ENCODE measurements at places on chromosomes 16 and 17.

DNA sequence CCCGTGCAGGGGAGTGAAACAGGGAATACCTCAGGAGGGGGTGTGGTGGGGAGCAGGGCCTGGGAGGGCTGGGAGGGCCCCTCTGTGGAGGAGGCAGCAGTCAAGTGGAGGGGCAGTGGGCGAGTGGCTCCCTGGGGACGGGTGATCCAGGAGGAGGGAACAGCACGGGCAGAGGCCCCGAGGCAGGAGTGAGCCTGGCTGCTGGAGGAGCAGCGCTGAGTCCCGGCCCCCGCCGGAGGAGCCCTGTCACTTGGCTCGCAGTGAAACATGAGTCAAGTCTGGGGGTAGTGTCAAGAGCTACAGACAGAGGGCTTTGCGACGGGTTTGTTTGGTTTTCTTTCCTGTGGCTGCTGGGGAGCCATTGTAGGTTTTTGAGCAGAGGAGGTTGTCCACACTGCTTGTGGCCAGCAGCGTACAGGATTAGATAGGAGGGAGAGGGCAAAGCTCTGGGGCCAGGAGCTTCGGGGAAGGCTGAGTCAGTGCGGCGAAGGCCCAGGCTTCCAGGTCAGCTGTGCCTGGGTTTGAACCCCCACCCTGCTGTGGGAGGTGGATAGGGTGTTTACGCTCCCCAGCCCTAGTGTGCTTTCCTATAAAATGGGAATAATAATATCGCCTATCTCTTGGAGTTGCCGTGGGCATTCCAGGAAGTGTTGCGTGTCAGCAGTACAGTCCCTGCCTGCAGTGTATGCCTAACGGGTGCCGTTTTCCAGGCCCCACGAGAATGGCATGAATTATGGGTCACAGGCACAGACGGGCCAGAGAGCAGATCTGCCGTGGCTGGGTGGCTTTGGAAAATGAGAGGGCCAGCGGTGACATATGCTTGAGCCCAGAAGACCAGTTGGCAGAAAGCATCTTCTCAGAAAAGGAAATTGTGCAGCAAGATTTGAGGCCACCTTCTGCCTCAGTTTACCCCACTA, 115.9 kb upstream of the CIBAR2 start:
- DNase-seq, result no peak

- DNase-seq, result no peak
Observed at GRCh38 chr17:12406623-12407215, 259.0 kb upstream of the MYOCD start.

DNA sequence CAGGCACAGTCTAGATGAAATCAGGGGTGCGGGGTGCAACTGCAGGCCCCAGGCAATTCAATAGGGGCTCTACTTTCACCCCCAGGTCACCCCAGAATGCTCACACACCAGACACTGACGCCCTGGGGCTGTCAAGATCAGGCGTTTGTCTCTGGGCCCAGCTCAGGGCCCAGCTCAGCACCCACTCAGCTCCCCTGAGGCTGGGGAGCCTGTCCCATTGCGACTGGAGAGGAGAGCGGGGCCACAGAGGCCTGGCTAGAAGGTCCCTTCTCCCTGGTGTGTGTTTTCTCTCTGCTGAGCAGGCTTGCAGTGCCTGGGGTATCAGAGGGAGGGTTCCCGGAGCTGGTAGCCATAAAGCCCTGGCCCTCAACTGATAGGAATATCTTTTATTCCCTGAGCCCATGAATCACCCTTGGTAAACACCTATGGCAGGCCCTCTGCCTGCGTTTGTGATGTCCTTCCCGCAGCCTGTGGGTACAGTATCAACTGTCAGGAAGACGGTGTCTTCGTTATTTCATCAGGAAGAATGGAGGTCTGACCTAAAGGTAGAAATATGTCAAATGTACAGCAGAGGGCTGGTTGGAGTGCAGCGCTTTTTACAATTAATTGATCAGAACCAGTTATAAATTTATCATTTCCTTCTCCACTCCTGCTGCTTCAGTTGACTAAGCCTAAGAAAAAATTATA, 1.6 kb downstream of the HBA1 start:
- no peak for DNase-seq

DNA sequence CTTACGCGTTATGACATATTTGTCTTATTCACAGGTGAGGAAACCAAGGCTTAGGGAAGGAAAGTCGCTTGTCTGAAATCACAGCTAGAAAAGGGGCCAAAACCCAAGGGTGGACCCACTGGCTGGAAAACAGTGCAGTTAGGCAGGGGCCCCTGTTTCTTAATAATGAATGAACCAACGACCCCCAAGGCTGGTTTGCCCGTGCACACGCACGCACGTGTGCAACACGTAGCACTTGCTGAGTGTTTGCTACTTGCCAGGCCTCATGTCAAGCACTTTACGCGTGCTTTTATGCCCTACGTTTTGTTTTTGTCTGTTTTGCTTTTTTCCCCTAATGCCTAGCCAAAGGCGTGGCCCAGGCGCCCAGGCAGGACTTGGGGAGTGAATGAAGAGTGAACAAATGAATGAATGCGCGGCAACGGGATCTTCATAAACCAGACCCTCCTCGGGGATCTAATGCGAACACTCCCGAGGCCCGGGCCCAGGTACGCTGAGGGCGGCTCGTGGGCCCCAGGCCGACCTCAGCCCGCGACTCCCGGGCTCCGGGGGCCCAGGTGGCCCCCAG, 571 bp upstream of the USP10 start:
- DNase-seq, result no peak

DNA sequence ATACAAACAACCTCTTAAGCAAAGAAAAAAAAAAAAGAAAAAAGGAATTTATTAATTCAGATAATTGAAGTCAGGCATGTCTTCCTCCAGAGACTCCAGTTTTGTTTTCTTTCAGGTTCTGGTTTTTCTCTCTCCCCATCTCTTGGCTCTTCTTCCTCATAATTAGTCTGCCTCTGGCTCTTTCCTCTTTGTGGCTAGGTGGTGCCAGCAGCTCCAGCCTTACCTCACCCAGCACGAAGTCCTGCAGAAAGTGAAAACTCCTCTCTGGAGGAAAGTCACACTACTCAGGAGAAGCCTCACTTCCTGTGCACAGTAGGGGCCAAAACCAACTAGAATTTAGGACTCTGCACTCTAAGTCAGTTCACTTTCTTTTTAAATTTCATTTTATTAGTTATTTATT, 10.3 kb upstream of the NFAT5 start:
- DNase-seq, result no peak

GRCh38 chr17:82389379-82389778, 17.8 kb downstream of the UTS2R start:
- no peak for DNase-seq

- DNase-seq, result no peak
Observed at GRCh38 chr17:16820161-16820877, 130.3 kb downstream of the CCDC144A start.

DNA sequence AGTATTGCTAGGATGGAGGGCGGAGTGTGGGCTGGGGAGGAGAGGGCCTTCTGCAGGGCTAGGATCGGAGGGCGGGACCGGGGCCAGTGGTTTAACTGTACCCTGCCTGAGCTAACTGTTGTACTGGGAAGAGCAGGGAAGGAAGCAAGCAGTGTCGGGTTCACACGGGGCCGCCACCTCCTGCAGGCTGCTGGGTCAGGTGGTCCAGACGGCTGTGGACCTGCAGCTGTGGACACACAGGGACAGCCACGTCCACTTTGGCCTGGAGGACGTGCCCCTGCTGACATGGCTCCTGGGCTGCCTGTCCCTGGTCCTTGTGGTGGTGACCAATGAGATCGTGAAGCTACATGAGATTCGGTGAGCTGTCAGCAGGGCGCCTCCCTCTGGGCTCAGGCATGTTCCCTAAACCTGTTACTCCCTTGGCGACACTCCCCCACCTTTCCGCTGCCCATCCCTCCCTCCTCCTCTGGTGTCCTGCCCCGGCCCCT, 16.6 kb downstream of the CASKIN2 start:
- DNase-seq, result no peak

GRCh38 chr17:17971431-17972125, 622 bp downstream of the TOM1L2 start:
- peak; percentile 55 for DNase-seq

DNA sequence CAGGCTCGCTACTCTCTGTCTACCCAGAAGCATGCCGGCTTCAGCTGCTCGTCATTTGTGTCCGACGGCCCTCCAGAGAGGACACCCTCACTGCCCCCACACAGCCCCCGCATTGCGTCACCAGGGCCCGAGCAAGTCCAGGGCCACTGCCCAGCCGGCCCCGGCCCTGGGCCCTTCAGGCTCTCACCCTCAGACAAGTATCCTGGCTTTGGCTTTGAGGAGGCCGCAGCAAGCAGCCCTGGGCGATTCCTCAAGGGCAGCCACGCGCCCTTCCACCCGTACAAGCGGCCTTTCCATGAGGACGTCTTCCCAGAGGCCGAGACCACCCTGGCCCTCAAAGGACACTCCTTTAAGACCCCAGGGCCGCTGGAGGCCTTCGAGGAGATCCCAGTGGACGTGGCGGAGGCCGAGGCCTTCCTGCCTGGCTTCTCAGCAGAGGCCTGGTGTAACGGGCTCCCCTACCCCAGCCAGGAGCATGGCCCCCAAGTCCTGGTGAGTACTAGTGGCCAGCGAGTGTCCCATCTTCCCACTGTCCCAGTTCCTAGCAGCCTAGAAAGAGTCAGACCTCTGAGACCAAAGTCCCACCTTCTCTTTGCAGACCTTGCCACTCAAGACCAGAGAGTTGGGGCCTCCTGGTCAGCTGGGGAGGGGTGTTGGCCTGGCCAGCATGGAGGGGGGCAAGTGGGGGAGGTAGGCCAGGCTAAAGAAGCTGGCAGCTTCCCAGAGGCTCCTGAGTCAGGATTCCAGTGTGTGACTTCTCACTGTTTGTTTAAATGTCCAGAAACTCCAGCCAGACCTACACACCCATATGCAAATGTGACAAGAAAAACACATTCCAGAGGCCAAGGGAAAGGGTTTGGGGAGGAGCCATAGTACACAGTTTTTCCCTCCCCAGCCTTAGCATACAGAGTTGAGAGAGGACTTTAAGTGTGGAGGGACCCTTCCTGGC, 18.6 kb downstream of the FOXN1 start:
- no peak for DNase-seq

DNA sequence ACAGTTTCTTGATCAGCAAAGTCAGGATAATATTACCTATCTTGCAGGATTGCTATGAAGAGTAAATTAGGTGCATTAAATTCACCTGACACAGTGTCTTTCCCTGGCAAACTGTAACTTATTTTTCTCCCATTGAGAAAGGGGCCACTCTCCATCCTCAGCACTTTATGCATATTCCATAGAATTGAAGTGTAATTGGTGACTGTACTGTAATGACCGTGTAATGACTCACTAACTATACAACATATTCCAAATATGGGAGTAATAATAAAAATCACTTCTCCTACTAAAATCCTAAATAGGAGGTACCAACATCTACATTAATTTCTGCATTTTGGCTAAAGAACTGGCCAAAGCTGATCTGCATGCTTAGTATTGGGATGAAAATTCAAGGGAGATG, 141.9 kb upstream of the NOG start:
- DNase-seq, result no peak

- no peak for DNase-seq
Observed at GRCh38 chr17:69525920-69526841, 111.7 kb downstream of the MAP2K6 start.

DNA sequence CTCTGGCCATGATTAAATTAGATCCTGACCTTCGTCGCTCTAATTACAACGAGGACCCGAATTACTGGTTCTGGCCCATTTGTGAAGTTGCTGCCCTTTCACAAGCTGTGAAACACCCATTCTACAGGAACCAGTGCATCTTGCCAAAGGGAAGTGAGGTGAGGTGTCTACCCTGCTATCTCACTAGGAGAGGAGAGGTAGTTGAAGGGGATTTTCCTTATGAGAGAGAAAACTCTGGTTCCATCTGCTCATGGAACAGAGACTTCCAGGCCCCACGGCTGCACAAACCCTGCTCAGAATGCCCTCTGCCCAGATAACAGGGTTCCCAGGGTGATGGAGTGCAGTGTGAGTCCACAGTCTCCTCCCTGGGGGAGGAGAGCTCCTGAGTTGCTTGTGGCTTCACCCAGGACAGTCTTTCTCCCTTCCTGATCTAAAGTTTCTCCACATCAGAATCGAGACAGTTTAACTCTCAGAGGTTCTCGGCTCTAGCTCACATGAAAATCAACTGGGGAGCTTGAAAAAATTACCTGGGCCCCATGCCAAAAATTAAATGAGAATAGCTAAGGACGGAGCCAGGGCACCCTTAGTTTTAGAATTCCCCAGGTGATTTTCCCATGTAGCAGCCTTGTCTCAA, 7.8 kb upstream of the SSTR2 start:
- no peak for DNase-seq

DNA sequence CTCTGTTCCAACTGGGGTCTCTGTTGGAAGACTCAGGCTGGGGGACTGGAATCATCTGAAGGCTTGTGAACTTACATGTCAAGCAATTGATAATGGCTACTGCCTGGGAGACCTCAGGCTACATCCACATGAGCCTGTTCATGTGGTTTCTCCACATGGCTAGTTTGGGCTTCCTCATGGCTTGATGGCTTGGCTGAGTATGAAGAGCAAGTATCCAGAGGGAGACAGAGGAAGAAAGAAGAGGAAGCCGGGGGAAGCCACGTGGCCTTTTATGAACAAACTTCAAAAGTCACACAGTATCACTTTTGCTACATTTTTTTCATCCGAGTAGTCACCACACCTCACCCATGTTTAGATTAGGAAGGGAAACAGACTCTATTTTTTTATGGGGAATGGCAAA, 158.9 kb downstream of the TRIM37 start:
- no peak for DNase-seq

DNA sequence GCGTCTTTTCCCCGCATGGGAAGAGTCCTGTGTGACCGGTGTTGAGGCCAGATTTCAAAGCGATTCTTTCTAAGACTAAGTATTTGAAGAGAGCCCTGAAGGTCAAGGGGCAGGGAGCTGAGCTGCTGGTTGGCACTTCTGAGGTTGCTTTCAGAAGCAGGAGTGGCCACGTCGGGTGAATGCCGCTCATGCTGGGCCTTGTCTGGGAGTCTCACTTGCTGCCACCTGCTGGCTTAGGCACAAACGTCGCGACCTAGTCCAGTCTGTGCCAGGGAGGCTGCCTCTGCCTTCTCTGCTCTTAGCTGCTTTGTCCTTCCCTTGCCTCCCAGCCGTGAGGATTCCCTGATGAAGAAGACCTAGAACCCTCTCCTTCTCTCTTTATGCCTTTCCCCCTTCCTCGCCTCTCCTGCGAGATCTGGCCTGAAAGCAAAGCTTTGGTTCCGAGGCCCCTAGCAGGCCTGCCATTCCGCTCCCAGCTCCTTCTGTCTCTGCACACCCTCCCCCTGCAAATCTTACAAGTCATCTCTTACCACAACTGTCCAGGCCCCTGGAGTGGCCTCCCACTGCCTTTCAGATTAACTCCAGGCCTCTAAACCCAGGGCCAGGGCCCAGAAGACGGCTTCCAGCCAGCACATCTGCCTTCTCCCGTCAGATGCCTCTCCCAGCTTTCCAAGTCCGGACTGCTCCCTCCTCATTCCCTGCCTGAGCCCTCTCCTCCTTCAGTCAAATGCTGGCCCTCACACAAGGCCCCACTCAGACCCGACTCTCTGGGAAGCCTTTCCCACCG, 11.4 kb downstream of the CTNS start:
- DNase-seq, result peak; percentile 22

GRCh38 chr17:68053231-68054013, 17.9 kb downstream of the KPNA2 start:
- no peak for DNase-seq

DNA sequence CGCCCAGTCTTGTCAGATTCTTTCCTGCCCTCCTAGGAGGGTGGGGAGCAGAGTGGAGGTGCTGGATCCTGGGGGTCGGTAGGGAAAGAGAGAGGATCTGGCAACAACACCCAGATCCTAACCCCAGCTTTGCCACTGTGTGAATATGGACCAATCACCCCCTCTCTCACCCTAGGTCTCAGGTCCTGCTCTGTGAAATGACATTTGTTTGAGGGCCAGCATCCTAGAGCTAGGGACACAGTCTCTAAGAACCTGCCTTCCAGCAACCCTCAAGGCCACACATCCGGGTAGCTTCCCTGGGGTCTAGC, 28.4 kb upstream of the MAP3K14 start:
- no peak for DNase-seq

GRCh38 chr17:61233991-61234750, 165.5 kb upstream of the TBX2 start:
- no peak for DNase-seq

Measured in stimulated activated naive CD4-positive, alpha-beta T cell (primary cell).